ENCODE measurements at places on chromosomes 6 and 20.

GRCh38 chr6:169592558-169592957 is 109.3 kb downstream of the WDR27 start:
- no peak overlapping the region for H3K27ac ChIP-seq
- no peak for DNase-seq
- peaks cover 9% of the 10 kb centered on the region for H3K4me1 ChIP-seq
- H3K36me3 ChIP-seq = no peaks in the 10 kb centered on the region
- H3K4me3 ChIP-seq = no peak overlapping the region

DNA sequence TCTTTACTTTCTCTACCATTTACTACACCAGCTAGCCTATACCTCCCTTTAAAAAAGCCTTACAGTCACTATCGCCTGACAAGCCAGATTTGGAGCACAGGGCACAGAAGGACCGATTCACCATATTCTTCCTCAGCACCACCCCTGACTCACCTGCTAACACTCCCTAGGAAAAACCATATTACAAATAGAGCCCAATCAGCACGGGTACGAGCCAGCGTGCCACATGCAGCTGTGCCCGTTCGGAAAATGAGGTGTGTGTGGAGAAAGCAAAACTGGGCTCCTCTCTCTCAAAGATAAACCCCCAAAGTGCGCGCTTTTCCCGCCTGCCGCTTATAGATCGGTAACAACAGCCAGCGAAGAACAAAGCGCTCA is 1.2 kb downstream of the SYNCRIP start:
- H3K27me3 ChIP-seq = no peaks in the 10 kb centered on the region
- DNase-seq = peak; percentile 18
- peaks cover 27% of the 10 kb centered on the region for H3K4me1 ChIP-seq
- peak overlapping the region; percentile 90 for H3K27ac ChIP-seq

DNA sequence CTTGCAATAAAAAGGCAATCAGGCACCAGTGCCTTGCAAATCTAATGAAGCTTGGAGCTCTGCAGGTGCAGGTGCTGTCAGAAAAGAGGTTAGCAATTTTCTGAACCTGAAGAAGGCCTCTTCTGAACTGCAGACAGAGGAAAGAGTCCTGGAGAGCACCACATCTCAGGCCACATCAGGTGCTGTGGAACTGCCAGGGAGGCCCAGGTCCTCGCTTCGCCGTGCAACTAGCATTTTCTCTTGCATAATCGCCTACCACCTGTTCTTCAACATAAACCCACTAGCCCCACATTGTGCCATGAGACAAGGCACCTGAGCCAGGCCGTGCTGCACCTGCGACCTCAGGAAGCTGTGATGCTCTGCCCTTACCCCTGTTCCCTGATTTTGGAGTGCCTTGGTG is 187.6 kb downstream of the DTNBP1 start:
- no peak for DNase-seq
- no peak overlapping the region for H3K4me3 ChIP-seq
- H3K36me3 ChIP-seq = no peaks in the 10 kb centered on the region
- H3K27me3 ChIP-seq = no peaks in the 10 kb centered on the region
- no peak overlapping the region for H3K27ac ChIP-seq

GRCh38 chr20:63054681-63055240 is 48.0 kb upstream of the BHLHE23 start:
- no peaks in the 10 kb centered on the region for H3K36me3 ChIP-seq
- no peak overlapping the region for H3K4me3 ChIP-seq
- DNase-seq = no peak
- H3K27ac ChIP-seq = no peak overlapping the region
- H3K4me1 ChIP-seq = no peaks in the 10 kb centered on the region

GRCh38 chr6:47440719-47441118 is 36.9 kb upstream of the CD2AP start:
- no peak for DNase-seq
- H3K4me1 ChIP-seq = no peaks in the 10 kb centered on the region
- H3K4me3 ChIP-seq = no peak overlapping the region
- H3K27me3 ChIP-seq = no peaks in the 10 kb centered on the region

DNA sequence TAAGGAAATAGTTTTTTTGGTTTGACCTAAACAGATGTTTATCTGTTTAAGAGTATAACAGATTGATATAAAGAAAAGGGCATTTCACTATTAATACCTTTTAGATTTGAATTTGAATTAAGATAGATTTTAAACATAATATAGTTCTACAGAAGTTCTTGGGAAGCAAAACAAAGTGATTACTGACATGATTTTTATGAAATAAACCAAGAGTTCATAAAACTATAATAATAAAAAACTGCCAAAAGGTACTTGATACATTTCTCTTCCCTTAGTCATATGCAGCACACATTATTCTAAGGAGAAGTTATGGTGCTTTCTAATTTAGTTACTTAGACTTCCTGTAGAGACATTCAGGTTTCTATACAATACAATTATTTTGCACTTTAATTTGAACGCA is 9.6 kb downstream of the STXBP5 start:
- H3K27me3 ChIP-seq = no peaks in the 10 kb centered on the region
- DNase-seq = no peak
- H3K36me3 ChIP-seq = no peaks in the 10 kb centered on the region
- no peak overlapping the region for H3K27ac ChIP-seq

GRCh38 chr6:3518356-3519190 is 61.7 kb upstream of the SLC22A23 start:
- peaks cover 12% of the 10 kb centered on the region for H3K27me3 ChIP-seq
- no peaks in the 10 kb centered on the region for H3K4me1 ChIP-seq
- H3K4me3 ChIP-seq = no peak overlapping the region
- H3K27ac ChIP-seq = no peak overlapping the region
- no peaks in the 10 kb centered on the region for H3K36me3 ChIP-seq

DNA sequence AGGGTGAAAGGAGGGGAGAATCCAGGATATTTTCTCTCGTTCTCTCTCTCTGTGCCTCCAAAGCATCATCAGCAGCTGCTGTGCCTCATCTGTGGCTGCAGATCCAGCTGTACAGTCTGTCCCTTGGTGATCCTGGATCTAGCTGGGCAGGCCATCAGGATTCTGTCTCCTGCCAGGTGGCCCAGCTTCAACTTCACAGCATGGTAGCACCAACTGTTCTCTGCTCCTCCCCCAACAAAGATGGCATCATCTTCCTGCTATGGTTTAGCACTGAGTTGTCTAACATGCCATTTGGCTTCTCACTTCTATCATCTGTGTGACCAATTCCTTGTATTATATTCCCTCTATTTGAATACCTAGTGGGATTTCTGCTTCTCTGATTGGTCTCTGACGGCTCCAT is 28.6 kb upstream of the ARFGEF2 start:
- no peak overlapping the region for H3K4me3 ChIP-seq
- no peak for DNase-seq
- no peaks in the 10 kb centered on the region for H3K27me3 ChIP-seq

DNA sequence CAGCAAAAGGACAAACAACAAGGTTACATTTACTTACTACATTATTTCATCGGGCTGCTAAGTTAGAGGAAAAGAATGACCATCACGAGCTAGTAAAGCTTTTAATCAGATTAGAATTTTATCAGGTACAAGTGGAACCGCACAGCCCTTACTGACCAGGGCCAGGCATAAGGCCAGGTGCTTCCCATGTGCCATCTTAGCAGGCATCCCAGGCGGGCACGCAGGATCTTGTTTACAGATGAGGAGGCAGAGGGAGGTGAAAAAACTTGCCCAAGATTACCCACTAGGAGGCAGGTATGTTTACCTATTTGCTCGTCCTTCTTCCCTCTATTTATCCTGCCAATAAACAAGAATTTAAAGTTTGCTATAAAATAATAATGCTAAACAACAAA is 10.7 kb downstream of the EZR start:
- no peak overlapping the region for H3K4me3 ChIP-seq
- peaks cover 10% of the 10 kb centered on the region for H3K4me1 ChIP-seq
- peaks cover 2% of the 10 kb centered on the region for H3K36me3 ChIP-seq

DNA sequence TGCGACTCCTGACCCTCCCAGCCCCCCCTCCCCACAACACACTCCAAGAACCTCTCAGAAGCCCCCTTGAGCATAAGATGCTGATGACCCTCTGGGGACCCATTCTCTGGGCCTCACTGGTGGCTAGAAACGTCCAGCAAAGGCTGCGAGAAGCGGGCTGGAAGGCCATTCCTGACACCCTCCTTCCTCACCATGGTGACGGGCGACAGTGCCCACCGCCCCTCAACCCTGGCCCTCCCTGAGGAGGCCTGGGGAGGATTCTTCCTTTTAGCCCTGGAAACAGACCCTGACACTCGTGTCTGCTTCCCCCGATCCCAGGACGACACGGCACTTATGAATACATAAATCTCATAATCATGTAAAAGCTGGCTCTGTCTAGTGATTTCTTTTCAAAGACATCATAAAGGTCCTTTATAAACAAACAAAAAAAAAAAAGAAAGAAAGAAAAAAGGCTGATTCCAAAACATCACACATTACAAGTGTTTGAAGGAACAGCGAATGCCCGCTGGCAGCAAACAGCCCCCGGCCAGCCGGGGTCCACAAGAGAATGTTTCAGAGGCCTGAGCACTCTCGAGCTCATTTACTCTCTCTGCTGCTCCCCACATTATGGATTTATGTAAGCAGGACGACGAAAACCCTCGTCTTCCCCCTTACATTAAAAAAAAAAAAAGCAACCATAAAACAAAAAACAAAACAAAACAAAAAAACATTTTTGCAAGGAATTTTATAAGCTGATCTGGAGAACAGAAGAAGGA is 40.7 kb downstream of the PREX1 start:
- H3K4me3 ChIP-seq = no peak overlapping the region
- H3K36me3 ChIP-seq = no peaks in the 10 kb centered on the region
- H3K4me1 ChIP-seq = peaks cover 18% of the 10 kb centered on the region

- DNase-seq = no peak
- H3K36me3 ChIP-seq = no peaks in the 10 kb centered on the region
- H3K4me1 ChIP-seq = peaks cover 3% of the 10 kb centered on the region
- no peak overlapping the region for H3K4me3 ChIP-seq
- H3K27ac ChIP-seq = no peak overlapping the region
Measured at GRCh38 chr6:104604685-104605084, 255.0 kb downstream of the HACE1 start.

- H3K4me3 ChIP-seq = no peak overlapping the region
- H3K36me3 ChIP-seq = no peaks in the 10 kb centered on the region
- DNase-seq = no peak
- H3K27ac ChIP-seq = no peak overlapping the region
- no peaks in the 10 kb centered on the region for H3K4me1 ChIP-seq
- no peaks in the 10 kb centered on the region for H3K27me3 ChIP-seq
Measured at GRCh38 chr6:114421199-114421598, 78.4 kb upstream of the HS3ST5 start.

GRCh38 chr6:99032396-99032795 is 84.7 kb upstream of the FBXL4 start:
- H3K4me3 ChIP-seq = no peak overlapping the region
- H3K27me3 ChIP-seq = no peaks in the 10 kb centered on the region
- no peaks in the 10 kb centered on the region for H3K36me3 ChIP-seq
- no peak overlapping the region for H3K27ac ChIP-seq
- DNase-seq = no peak

DNA sequence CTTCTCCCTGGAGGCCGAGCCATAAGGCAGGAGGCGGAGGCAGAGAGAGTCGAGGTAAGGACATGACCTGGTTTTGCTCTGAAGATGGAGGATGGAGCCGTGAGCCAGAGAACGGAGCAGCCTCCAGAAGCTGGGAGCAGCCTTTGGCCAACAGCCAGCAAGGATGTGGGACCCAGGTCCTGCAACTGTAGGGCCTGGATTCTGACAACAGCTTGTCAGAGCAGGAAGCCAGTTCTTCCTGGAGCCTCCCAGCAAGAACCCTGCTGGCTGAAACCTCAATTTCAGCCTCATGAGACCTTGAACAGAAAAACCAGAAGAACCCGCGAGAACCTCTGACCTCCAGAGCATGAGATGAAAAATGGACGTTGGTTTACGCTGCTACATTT is 13.4 kb upstream of the MRGBP start:
- no peak overlapping the region for H3K4me3 ChIP-seq
- no peaks in the 10 kb centered on the region for H3K36me3 ChIP-seq
- no peak for DNase-seq
- peaks cover 10% of the 10 kb centered on the region for H3K4me1 ChIP-seq
- no peaks in the 10 kb centered on the region for H3K27me3 ChIP-seq

DNA sequence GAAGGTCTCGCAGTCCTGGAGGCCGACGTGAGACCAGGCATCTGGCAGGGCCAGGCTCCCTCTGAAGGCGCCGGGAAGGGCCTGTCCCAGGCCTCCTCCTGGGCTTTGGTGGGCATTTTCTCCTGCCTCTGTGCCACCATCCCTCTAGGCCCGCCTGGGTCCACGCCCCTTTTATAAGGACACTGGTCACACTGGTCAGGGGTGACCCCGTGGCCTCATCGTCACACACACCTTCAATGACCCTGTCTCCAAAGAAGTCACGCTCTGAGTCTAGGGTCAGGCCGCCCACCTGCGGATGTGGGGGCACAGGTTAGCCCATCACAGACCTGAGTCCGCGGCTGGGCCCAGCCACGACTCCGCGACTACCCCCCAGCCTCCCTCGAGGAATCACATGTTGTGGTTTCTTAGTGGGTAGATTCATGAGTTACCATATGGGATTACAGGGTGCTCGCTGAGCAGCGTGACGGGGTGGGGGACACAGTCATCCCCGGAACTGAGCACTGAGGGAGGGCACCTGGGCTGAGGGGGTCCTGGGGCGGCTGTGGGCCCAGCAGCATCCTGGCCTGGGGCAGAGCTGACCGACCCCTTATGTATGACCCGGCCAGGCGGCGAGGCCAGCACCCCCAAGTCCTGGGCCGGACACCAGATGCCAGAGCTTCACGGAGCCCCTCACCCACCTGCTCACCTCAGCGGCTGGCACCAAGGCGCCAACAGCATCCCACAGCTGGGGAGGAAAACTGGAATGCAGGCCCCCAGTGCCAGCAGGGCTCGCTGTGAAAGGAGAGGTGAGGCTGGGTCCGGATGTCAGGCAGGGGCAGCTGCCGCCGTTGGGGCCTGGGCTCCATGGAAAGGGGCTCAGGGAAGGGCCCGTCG is 115.9 kb downstream of the DLL1 start:
- H3K4me3 ChIP-seq = no peak overlapping the region
- no peaks in the 10 kb centered on the region for H3K36me3 ChIP-seq
- H3K27ac ChIP-seq = no peak overlapping the region
- H3K27me3 ChIP-seq = no peaks in the 10 kb centered on the region

GRCh38 chr20:36153736-36154699 is 522 bp upstream of the EPB41L1 start:
- no peak overlapping the region for H3K27ac ChIP-seq
- H3K27me3 ChIP-seq = no peaks in the 10 kb centered on the region
- peak overlapping the region; percentile 44 for H3K4me3 ChIP-seq
- peaks cover 12% of the 10 kb centered on the region for H3K4me1 ChIP-seq
